ENCODE measurements at places on chromosomes 1 and 21.

DNA sequence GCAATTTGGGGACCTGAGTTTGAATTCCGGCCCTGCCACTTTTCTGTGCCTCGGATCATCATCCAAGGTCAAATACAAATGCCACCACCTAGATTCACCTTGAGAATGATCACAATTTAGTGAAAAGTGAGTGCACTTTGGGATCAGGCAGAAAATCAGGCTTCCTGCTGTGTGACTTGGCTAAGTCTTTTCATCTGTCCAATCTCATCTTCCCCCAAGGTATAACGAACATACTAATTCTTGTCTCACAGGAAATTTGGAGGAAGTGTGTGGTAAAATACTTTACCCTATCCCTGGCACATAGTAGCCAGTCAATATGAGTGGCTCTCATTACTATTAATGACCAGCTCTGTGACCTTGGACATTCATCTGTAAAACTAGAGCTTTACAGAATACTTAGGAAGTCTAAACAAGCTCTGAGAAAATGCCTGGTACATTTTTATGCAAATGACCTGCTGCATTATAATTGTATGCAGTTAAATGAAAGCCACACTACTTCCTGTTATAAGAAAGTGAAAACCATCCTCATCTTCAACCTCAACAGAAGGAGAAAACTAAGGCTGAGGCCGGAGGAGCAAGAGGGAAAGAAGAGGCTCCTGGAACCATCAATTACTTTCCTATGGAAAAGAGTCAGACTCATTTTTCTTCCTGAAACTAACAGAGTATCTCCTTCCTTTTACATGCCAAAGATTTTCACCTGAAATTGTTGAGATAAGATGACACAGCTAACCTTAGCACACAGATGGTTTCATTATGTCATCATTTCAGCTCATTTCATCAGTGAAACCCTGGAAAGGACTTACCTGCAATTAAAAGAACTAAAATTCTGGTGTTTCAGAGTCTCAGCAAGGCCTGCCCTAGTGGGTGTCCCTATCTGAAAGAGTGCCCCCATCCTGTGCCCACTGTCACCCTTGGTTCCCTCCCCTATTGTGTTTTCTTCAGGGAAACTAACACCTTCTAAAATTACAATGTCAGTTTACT is 32.6 kb upstream of the RGS8 start:
- DNase-seq = no peak

DNA sequence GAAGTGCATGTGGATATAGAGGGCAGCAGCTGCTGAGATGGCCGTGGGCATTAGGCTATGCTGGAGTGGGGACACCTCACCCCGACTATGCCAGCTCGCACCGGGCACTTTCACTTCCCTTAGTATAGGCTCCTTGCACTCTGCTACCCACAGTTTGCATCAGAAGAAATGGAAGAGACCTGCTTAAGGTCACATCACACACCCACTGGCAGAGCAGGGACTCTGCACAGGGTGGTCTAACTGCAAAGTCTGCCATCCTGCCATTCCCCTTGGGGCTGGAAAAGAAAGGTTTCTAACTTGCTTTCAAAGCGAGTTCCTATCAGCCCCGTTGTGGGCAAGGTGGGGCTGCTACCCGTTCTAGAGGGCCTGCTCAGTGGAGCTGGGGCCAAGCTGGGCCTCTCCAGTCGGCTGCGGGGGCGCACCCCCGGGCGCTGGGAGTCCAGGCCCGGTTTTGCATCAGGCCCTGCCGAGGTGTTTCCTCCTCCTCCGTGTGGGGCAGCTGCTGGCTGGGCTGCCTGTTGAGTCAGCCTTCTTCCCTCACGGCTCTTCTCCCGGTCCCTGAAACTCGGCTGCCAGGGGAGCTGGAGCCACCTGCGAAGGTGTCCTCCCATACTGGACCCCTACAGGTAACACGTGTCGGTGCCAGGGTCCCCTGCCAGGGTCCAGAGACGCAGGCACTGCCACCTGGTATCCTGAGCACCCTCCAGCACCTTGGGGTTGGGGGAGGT is at the start of gene SYTL1:
Gene SYTL1, plus strand, starts transcription at position 498 of the 728 bp plus-strand sequence. CDS start 3,313 bp downstream, outside the sequence.
- peak; percentile 75 for DNase-seq

GRCh38 chr1:215475796-215476481 is 91.2 kb upstream of the KCTD3 start:
- DNase-seq = peak; percentile 98

DNA sequence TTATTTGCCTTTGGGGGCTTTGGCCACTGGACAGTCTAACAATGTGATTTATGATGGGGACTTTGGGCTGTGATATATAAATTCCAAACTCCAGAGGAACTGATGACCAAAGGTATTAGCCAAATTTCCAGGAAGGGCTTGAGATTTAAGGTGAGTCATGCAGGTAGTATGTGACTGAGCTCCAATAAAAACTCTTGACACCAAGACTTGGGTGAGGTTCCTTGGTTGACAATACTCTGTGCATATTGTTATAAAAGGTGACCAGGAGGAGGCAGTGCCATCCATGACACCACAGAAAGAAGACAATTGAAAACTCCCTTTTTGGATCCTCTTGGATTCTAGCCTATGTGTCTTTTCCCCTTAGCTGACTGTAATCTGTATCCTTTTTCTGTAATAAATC is 392.7 kb upstream of the LRRC7 start:
- DNase-seq = no peak

DNA sequence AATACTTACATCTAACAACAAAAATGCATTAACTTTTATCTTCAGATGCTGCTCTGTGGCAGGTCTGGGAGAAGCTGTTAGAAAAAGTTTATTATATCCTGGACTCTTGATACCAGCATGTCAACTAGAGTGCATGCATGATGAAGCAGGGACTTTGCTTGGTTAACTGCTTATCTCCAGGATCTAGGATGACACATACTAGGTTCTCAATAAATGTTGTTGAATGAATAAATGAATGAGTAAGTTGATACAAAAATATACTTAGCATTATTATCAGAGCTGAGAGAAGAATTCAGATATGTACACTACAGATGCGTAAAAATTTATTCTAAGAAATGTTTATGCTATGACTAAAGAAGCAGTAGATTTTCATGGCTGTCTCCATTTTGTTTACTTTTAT is 304.3 kb downstream of the LTN1 start:
- DNase-seq = no peak

GRCh38 chr1:21149855-21150432 is 26.8 kb downstream of the EIF4G3 start:
- DNase-seq = peak; percentile 98

DNA sequence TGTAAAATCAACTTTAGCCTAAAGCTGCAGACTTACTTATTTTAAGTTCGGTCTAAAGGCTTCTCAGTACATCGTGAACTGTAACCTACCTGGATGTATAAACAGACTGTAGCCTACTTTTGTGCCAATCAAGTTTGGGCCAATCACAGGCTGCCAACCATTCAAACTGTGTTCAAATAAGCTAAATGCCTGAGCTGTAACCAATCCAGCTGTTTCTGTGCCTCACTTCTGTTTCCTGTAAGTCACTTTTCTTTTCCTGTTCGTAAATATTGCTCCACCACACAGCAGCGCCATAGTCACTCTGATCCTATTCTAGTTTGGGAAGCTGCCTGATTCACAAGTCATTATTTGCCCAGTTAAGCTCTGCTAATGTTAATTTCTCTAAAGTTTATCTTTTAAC is 37.5 kb upstream of the SLAMF9 start:
- no peak for DNase-seq
